ENCODE measurements at places on chromosomes 11 and 22. TPM values are rescaled to one million over a fixed set of nuclear protein-coding genes. Genes with fewer than 3 reads are reported as not detected.

The POLD4 gene
- 87.9 TPM for total RNA-seq

The SAAL1 gene
- 18.4 TPM for total RNA-seq

The SIRT3 gene
- total RNA-seq, result 30.7 TPM

The OR2D2 gene
- total RNA-seq, result not detected

The CSRP3 gene
- not detected for total RNA-seq

DNA sequence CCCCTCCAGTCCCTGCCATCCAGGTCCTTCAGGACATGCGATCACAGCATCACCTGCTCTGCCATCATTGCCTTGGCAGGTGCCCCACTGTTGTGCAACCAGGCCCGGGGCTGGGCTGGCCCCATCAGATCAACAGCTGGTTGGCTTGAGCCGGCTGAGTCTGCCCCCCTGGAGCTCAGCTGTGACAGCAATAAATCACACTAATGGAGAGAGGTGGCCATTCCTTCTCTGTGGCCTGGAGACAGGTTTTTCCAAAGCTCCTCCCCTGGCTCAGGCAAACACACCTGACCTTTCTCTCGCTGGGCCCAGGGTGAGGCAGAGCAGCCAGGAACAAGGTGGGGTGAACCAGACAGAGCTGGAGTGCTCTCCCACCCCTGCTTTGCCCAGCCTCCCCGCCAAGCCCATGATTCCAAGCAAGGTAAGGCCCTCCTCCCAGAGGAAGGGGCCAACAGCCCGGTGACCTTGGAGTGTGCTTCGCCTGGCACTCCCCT is 8.9 kb upstream of the FXYD2 start:
- DNase-seq, result no peak

- peak; percentile 28 for DNase-seq
Observed at GRCh38 chr11:1863352-1864216, 10.7 kb downstream of the LSP1 start.

- DNase-seq, result no peak
Observed at GRCh38 chr11:106920899-106921509, 97.3 kb downstream of the GUCY1A2 start.

DNA sequence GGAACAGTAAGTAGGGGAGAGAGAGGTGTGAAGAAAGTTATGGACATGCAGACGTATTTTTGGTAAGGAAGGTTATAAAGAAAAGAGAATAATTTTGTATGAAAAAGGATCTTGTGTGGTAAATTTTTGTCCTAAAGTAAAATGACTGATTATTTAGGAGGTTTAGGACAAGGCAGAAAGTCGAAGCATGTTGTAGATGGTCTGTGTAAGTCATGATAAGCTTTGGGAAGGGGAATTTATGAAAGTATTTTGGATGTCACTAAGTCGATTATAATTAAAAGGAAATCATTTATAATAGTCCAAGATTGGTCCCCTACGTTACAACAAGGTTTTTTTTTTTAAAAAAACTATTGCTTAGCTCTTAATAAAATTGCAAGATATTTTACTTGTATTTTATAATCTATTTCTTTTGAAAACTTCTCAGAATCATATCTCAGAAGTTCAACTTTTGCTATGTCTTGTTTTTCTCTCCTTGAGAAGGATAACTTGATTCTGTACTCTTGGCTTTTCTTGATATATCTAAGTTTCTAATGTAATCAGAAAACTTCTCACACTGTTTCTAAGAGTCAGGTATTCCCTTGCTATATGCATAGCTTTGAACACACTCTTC is 10.9 kb upstream of the CABP2 start:
- DNase-seq, result no peak

DNA sequence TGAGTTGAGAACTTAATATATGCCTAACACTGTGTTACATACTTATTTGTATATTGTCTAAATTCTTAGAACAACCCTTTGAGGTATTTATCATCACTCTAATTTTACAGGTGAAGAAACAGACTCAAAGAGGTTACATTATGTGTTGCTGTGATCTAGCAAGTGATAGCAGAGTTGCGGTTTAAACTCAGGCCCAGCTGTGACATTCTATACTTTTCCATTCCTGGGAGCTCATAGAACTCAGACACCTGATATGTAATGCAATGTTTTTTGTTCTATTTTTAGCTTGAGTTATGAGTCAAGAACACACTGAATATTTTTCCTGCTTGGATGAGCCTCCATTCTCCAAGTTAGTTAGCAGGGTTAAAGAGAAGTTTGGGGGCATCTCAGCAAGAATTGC is 449.7 kb upstream of the DDI1 start:
- no peak for DNase-seq

DNA sequence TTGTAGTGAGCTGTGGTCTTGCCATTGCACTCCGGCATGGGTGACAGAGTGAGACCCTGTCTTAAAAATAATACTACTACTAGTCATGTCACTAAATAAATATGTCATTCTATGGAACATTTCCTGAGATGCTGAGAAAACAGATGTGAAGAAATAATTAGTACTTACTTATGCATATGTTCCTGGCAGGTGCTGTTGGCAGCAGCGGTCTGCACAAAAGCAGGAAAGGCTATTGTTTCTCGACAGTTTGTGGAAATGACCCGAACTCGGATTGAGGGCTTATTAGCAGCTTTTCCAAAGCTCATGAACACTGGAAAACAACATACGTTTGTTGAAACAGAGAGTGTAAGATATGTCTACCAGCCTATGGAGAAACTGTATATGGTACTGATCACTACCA is 8.8 kb downstream of the ARCN1 start:
- no peak for DNase-seq

- DNase-seq, result no peak
Observed at GRCh38 chr11:87097582-87097981, 59.8 kb downstream of the TMEM135 start.

DNA sequence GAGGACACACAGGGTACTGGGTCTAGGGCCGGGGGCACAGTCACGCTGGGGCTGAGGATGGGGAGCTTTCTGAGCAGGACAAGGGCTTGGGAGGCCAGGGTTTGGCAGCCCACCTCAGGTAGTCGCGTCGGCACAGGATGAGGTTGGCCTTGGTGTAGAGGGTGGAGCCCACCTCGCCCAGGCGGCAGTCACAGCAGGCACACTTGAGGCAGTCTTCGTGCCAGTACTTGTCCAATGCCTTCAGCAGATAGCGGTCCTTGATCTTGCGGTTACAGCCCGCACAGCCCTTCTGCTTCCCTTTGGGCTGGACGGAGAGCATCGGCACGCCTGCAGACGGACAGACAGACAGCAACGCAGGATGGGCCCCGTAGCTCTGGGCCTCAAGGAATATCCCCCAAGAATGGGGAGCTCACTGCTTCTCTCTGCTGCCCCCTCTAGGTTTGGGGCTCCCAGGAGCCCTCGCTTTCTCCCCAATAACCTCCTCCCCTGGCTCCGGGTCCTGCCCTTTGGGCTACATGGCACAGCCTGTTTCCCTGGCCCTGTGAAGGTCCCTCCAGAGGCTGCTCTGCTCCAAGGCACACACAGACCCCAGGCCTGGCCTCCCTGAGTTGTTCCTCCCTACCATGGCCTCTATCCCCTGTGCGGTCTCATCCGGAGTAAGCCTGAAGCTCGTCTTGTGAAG is 33.4 kb downstream of the LMO1 start:
- DNase-seq, result no peak

DNA sequence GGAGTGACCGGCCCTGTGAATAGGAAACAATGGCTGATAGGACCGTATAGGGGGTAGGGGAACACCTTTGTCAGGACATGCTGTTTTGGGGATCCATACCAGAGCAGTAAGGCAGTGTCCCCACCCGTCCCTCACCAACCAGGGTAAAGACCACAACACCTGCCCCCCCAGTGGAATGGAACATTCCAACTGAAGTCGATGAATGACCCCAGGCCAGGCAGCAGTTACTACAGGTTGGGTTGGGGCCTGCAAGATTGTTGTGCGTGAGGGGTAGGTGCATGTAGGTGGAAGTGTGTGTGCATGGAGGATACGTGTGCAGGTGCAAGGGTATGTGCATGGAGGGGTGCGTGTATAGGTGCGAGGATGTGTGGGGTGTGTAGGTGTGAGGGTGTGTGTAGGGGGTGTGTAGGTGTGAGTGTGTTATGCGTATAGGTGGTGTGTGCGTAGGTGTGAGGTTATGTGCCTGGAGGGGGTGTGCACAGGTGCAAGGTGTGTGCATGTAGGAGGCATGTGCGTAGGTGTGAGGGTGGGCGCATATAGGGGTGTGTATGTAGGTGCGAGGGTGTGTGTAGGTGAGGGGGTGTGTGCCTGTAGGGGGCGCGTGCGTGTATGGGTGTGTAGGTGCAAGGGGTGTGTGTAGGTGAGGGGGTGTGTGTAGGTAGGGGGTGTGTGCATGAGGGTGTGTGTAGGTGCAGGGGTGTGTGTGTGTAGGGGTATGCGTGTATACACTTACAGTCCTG is 32.9 kb downstream of the PISD start:
- DNase-seq, result no peak

- no peak for DNase-seq
Observed at GRCh38 chr11:65459552-65459951, 37.0 kb downstream of the NEAT1 start.

DNA sequence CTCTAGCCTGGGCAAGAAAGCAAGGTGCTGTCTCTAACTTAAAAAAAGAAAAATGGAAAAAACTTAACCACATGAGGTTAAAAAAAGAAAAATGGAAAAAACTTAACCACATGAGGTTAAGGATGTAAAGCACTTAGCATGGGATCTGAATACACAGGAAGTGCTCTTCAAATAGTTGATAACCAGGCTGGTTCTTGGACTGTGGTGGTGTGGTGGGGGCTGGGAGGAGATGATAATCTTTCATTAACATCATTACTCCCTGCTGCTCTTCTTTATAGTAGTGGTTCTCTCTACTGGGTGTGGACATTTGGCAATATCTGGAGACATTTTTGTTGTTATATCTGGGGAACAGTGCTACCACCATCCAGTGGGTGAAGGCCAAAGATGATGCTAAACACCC is 88.4 kb downstream of the TTC17 start:
- no peak for DNase-seq

GRCh38 chr11:90235526-90235925 is 12.7 kb upstream of the CHORDC1 start:
- no peak for DNase-seq

DNA sequence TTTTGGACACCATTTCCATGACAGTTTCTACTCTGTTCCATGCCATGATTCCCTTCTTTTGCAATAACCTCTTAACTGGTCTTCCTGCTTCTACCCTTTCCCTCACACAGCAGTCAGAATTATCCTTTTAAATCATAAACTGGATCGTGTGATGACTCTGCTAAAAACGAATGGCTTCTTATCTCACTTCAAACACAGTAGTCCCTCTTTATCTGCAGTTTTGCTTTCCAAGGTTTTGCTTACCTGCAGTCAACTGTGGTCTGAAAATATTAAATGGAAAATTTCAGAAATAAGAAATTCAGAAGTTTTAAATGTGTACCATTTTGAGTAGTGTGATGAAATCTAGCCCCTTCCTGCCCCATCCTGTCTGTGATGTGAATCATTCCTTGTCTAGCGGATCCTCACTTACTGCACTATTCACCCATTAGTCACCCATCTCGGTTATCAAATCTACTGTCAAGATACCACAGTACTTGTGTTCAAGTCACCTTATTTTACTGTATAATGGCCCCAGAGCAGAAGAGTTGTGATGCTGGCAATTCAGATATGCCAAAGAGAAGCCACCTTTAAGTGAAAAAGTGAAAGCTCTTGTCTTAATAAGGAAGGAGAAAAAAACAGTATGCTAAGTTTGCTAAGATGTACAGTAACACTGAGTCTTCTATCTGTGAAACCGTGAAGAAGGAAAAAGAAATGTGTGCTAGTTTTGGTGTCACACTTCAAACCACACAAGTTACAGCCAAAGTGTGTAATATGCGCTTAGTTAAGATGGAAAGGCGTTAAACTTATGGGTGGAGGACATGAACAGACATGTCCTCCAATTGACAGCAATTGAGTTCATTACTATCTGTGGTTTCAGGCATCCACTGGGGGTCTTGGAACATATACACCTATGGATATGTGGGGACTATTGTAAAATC is 283.0 kb downstream of the DDX10 start:
- no peak for DNase-seq

GRCh38 chr11:3128356-3129180 is 36.5 kb downstream of the OSBPL5 start:
- DNase-seq, result no peak

DNA sequence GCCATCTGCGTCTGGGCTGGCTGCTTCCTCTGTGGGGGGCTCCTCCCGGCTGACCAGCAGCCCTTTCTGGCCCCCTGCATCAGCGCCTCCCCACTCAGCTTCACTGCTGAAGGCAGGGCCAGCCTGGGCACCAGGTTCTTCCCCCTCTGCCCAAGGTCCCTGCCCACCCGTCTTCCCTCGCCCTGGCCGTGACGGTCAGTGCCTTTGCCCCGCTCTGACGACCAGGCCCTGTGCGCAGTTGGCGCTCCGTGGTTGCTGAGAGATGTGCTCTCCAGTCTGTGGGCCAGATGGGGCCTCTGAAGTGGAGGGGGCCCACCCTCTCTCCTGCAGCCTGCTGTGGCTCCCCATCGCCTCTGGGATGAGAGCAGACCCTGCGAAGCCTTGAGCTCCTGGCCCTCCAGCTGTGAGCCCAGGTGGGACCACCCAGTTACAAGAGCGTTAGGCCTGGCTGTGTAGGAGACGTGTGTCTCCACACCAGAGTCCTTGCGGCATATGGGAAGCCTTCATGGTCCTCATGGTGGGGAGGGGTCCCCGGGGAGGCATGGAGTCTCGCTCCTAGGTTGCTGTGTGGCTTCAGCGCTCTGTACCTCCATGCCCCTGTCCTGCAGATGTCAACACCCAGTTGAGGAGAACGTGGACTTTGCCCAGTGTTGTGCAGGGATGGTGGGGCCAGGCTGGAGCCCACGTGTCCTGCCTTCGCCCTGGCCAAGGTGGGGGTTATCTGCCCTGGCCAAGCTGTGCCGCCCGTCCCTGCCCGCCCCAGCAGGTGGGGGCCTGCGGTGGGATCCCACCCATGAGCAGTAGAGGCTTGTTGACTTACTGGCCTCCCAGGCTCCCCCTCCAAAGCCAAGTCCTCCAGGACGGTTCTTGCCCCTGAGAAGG is 14.2 kb downstream of the LRP5 start:
- no peak for DNase-seq

DNA sequence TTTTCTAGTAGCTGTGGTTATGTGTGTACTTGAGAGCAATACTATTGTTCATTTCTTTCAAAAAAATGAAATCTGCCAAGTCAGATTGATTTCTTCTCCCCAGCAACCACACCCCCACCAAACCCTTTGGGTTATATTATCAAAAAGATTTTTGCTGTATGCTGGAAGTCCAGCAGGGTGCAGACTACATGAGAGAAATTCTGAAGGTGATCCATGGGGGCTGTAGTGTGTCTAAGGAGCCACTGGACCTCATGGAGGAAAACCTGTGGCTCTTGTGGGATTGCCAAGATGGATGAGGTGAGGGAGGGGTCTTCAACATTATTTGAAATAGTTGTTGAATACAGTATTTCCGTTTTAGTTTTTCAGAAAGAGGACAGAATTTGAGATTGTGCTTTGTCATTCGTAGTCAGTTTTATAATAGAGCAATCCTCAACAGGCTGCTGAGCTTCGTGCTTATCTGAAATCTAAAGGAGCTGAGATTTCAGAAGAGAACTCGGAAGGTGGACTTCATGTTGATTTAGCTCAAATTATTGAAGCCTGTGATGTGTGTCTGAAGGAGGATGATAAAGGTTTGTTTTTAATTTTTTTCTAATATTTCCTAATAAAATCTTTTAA is 3.1 kb downstream of the EIF3M start:
- no peak for DNase-seq

- DNase-seq, result no peak
Observed at GRCh38 chr11:32435942-32436750, 807 bp upstream of the WT1 start.

Measured in CD4-positive, alpha-beta memory T cell (primary cell).